A549 treated with GW870086 at 1 μM for 4 hours (cell line): ENCODE measurements at places on chromosomes 11 and 22. TPM values are rescaled to one million over a fixed set of nuclear protein-coding genes. Genes with fewer than 3 reads are reported as not detected.

Gene NXPE4
- not detected in 5 replicates for total RNA-seq

Gene CHCHD10
- 88.7 to 210 TPM (median 182 TPM) in 5 replicates for total RNA-seq

Gene BTBD18
- total RNA-seq, result not detected in 5 replicates

Gene THAP7
- total RNA-seq, result 13.8 to 23.8 TPM (median 22.9 TPM) in 5 replicates

Gene OR51B5
- 0.10 TPM in 2 of 5 replicates, not detected in the others for total RNA-seq

Gene OR4C6
- not detected in 5 replicates for total RNA-seq

Gene FGF4
- total RNA-seq, result not detected in 5 replicates

Gene HTATIP2
- 192 to 207 TPM (median 199 TPM) in 5 replicates for total RNA-seq

Gene CD81
- 294 to 435 TPM (median 394 TPM) in 5 replicates for total RNA-seq

Gene MEI1
- total RNA-seq, result 0.53 TPM in 1 of 5 replicates, not detected in the others

Gene ZNF280B
- total RNA-seq, result 1.0 to 1.7 TPM (median 1.5 TPM) in 5 replicates

Gene RBMXL2
- not detected in 5 replicates for total RNA-seq

Gene SOX6
- not detected in 5 replicates for total RNA-seq

Gene BIRC3
- total RNA-seq, result 34.3 to 43.9 TPM (median 42.0 TPM) in 5 replicates

Gene CRYBB2
- not detected in 5 replicates for total RNA-seq

Gene MCHR1
- total RNA-seq, result not detected in 5 replicates

Gene SNU13
- 94.1 to 221 TPM (median 182 TPM) in 5 replicates for total RNA-seq

Gene POU2AF2
- not detected in 5 replicates for total RNA-seq

Gene GLYAT
- total RNA-seq, result not detected in 5 replicates

Gene PRR33
- total RNA-seq, result not detected in 5 replicates

Gene IL18
- 92.0 to 107 TPM (median 99.7 TPM) in 5 replicates for total RNA-seq

Gene TBX1
- total RNA-seq, result 2.2 to 4.7 TPM (median 4.2 TPM) in 5 replicates

Gene APOA4
- 0.08 TPM in 1 of 5 replicates, not detected in the others for total RNA-seq

Gene PDGFD
- 6.8 to 8.6 TPM (median 7.7 TPM) in 5 replicates for total RNA-seq

Gene KCTD21
- total RNA-seq, result 7.3 to 8.3 TPM (median 7.9 TPM) in 5 replicates

Gene UBXN1
- total RNA-seq, result 111 to 129 TPM (median 116 TPM) in 5 replicates

Gene KCNJ1
- total RNA-seq, result not detected in 5 replicates

Gene MIAT
- 0.22 to 0.32 TPM (median 0.23 TPM) in 5 replicates for total RNA-seq

Gene GLYATL1
- total RNA-seq, result 0.15 TPM in 1 of 5 replicates, not detected in the others

Gene VPREB1
- not detected in 5 replicates for total RNA-seq

Gene TTC36
- total RNA-seq, result not detected in 5 replicates

Gene SCUBE1
- 0.08 to 0.31 TPM (median 0.13 TPM) in 5 replicates for total RNA-seq

Gene RRP7A
- total RNA-seq, result 45.1 to 65.1 TPM (median 56.7 TPM) in 5 replicates

Gene MFNG
- 2.2 to 2.5 TPM (median 2.3 TPM) in 5 replicates for total RNA-seq

Gene PANX3
- not detected in 5 replicates for total RNA-seq

Gene OR2AT4
- total RNA-seq, result not detected in 5 replicates

Gene KREMEN1
- total RNA-seq, result 2.7 to 4.7 TPM (median 4.3 TPM) in 5 replicates

Gene RPS6KA4
- total RNA-seq, result 48.3 to 69.4 TPM (median 60.8 TPM) in 5 replicates

Gene OR8G5
- not detected in 5 replicates for total RNA-seq

Gene SLC6A5
- total RNA-seq, result not detected in 5 replicates

Gene OPCML
- not detected in 5 replicates for total RNA-seq

Gene BDNF
- 4.6 to 7.8 TPM (median 6.3 TPM) in 5 replicates for total RNA-seq

Gene SNX15
- total RNA-seq, result 20.2 to 23.7 TPM (median 21.5 TPM) in 5 replicates

Gene TRIM49
- 0.07 TPM in 1 of 5 replicates, not detected in the others for total RNA-seq

Gene OR5P2
- total RNA-seq, result not detected in 5 replicates

Gene NOX4
- total RNA-seq, result not detected in 5 replicates
